ENCODE measurements at places on chromosomes 2 and 18.

GRCh38 chr18:49704334-49704733 lies 109.0 kb downstream of the ACAA2 start:
- no peak for DNase-seq

DNA sequence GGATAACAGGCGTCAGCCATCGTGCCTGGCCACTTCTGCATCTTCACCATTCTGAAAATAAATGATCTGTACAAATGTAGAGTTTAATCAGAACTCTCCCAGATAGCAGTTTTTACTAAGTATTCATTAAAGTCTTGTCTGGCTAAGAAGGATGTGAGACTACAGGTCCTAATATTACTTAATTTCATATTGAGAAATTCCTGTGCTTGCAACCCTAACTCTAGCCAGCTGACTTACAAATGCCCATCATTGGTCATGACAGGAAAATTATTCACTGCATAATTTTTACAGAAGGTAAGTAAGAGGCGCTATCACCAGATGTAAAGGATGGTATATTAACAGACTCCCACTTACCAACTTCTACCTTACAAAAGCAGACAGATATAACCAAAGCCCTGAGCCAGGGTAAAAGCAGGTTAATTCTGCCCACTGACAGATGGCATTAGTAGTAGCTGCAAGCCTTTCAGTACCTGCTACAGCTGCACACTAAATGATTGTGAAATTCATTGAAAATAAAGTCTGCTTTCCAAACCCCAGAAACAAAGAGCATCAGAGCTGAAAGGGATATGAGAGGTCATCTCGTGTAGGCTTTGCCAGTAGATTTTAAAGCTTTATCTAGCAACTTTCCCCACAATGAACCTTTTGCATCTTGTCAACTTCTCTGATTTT lies 271.3 kb upstream of the STON1 start:
- no peak for DNase-seq

GRCh38 chr2:19785447-19785846 lies 116.3 kb downstream of the TTC32 start:
- no peak for DNase-seq

GRCh38 chr18:67260841-67261240 lies 255.7 kb downstream of the DSEL start:
- no peak for DNase-seq

DNA sequence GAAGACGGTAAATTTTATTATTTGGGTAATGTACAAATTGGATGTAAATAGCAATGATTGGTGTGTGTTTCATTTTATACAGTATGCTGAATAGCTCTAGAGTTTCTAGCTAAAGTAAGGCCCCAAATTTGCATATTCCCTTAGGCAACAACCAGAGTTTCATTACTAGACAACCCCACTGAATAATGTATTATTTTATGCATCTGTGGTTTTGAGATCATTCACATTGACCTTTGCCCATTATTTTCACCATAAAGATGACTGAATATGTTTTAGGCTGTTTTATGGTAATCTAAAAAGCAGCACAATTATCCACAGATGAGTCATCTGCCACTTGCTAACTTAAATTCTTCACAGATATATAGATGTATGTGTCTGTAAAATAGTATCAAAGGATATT lies 44.5 kb upstream of the C2orf74 start:
- no peak for DNase-seq

DNA sequence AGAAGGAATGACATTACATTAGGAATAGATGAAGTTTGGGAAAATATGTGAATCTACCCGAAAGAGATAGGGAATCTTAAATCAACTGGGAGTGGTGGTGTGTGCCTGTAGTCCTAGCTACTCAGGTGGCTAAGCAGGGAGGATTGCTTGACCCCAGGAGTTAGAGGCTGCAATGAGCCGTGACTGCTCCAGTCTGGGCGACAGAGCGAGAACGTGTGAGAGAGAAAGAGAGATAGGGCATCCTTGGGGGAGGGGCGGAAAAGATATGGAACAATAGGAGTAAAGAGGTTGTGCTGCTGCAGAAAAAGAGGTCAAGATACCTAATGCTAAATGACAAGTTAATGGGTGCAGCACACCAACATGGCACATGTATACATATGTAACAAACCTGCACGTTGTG lies 47.1 kb upstream of the ADAM23 start:
- DNase-seq = no peak

GRCh38 chr2:238427435-238428162 lies 872 bp downstream of the ASB1 start:
- DNase-seq = no peak

GRCh38 chr18:62357079-62357719 lies 32.1 kb downstream of the TNFRSF11A start:
- no peak for DNase-seq

- DNase-seq = no peak
These were observed 71.7 kb upstream of the WDR75 start for GRCh38 chr2:189369566-189369965.

DNA sequence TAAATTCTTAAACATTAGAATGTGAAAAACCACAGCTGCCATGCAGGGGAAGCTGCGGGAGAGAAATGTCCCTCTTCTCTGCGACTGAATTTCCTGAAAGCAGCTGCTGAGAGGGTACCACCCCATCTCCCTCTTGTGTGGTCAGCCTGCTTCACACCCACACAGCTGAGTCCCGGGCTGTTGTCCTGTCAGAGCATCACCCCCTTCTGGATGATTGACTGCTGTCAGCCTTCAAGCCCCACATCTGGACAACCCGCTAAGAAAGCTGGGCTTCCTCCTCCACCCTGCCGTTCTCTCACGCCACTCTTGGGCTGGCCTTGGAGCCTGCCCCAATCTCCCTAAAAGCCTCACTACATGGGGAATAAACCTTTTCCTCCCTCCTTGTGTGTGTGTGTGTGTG lies 26.0 kb downstream of the SH3YL1 start:
- DNase-seq = no peak

- no peak for DNase-seq
These were observed 15.0 kb upstream of the KIF5C start for GRCh38 chr2:148860037-148860436.

DNA sequence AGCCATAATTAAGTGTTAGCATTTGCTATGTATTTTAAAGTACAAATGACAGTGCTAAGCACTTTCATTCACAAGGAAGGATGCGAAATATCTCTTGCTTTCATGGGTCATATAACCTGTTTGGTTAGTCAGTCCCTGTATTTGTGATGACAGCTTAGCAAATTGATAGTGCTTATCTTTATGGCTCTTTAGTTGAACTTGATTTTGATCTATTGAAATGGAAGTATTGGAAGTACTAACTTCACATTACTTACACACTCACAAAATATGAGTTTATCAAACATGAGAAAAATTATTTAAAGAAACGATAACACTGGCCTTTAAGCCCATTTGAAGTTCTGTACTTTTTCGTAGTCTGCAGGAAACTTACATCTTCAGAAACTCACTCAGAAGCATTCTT lies 97.4 kb upstream of the NEUROD1 start:
- DNase-seq = no peak

DNA sequence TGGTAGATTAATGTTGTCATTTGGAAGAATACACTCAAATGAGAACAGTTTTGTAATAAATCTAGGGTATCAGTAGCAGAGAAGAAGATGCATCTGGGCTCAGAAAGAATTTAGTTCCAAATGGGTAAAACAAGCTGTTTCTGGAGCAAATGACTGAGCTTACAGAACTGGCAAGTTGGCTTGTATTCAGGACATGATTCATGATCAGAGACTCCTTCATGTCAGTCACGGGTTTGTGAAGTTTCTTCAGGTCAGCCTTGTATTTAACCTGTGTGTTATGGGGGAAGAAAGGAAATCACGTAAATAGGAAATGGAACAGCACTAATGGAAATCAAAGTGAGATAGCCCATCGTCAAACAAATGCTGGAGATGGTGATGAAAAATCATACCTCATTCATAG lies 109.1 kb downstream of the RIF1 start:
- no peak for DNase-seq

DNA sequence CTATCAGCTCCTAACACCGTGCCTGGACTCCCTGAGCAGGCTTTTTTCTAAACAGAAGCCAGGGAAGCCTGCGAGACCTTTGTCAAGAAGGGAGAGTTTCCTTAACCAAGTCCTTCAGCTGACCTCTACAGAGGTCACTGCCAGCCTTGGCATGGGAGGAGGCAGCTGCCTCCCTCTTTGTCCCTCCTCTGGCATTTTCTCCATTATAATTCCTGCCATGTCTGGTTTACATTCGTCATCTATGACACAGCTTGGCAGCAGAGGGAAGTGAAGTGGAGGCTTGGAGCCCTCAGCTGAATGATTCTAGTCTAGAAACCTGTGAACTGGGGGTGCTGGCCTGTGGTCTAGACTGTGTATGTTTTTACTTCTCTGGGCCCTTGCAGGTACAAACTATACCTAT lies 22.5 kb downstream of the LIPG start:
- DNase-seq = no peak

GRCh38 chr2:141699573-141699972 lies 431.2 kb downstream of the LRP1B start:
- DNase-seq = no peak

GRCh38 chr2:227411990-227412350 lies 24.2 kb upstream of the SCYGR1 start:
- DNase-seq = no peak

DNA sequence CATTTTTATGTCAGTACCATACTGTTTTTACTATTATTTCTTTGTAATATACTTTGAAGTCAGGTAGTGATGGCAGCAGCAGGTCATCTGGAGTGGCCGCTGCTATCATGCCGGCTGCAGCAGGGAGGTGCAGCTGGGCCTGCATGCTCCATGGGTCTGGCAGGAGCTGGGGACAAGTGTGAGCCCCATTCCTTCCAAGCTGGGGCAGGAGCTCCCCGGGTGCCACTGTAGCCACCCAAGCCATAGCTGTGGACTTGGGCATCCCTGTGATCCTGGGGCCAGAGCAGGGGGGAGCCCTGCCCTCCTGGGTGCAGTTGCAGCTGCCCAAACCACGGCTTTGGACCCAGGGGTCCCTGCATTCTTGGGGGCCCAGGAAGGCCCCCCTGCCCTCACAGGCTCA lies 59.2 kb downstream of the CSRNP3 start:
- DNase-seq = no peak

DNA sequence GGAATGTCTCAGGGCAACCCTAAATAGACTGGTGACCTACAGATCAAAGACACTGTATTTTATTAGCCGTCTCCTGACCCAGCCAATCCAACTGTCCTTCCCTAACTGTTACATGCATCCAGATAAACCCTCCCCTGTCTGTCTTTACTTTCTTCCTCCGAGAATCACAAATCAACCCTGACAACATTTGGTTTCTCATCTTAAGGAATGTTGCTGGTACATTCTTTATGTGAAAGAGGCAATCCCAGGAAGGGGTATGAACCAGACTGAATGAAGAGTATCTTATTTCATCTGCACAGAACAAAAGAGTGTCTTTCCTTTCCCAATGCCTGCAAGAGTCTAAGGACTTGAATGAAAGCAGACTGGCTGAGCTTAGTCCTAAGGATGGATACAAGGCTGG lies 113.9 kb upstream of the LTBP1 start:
- DNase-seq = no peak

- no peak for DNase-seq
These were observed 14.4 kb upstream of the SNED1 start for GRCh38 chr2:240983996-240984498.

DNA sequence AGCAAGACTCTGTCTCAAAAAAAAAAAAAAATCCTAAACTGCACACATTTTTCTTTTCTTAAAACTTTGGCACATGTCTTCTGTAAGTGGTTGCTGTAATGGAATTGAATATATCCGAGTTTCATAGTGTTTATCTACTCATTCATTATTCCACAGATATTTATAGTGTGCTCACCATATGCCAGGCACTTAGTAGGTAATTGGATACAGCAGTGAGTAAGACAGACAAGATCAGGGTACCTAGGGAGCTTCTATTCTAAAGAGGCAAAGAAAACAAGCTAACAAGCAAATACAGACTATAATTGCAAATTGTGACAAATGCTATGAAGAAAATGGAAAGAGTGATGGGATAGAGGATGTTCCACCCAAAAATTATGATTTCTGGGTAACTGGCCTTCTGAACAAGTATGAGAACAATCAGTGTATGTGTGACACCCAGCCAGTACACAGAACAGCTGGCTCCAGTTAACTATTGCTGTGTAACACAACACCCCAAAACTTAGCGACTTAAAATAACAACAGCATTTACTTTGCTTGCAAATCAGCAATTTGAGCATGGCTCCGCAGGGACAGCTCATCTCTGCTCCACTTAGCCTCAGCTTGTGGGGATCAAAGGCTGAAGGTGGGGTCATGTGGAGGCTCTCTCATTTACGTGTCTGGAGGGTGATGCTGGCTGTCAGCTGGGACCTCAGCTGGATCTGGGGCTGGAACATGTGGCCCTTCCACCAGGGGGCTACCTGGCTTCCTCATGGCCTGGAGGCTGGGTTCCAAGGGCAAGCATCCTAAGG lies 224.9 kb downstream of the INSIG2 start:
- no peak for DNase-seq

- no peak for DNase-seq
These were observed 24.9 kb upstream of the RAB10 start for GRCh38 chr2:26008851-26009566.

- no peak for DNase-seq
These were observed 200.6 kb downstream of the PPP1R1C start for GRCh38 chr2:182186132-182186735.

DNA sequence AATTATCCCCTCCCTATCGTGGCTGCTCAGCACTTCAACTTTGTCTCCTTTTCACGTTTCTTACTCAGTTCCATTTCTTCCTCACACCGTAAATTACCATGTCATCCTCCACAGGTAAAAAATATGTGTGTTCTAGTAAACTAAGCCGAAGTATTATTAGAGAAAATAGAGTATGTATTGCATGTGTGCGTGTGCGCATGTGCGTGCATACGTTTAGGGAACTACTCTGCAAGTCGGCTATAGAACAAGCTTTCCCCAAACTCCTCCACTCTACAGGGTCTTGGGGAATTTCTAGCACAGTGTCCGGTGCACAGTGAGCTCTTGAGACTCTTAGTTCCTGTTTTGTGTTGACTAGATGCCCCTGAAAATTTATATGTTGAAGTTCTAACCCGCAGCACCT lies 9.1 kb upstream of the RAX start:
- no peak for DNase-seq

DNA sequence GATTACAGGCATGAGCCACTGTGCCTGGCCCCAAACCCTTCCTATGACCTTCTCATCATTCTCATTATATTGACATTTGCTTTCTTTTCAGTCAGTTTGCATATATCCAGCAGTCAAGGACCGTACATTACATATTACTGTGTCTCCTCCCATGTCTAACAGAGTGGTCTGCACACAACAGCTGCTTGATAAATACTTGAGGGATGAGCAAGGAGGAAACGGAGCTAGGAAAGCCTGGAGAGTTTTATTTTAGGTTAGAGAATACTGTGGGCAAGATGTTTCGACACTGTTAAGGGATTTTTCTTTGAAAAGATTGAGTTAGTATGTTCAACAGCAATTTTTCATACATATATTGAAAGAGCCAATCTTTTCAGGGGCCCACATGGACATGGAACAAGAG lies 76.2 kb upstream of the CHRNA1 start:
- no peak for DNase-seq

GRCh38 chr18:59561612-59562011 lies 135.6 kb downstream of the CCBE1 start:
- no peak for DNase-seq

Data from stimulated activated CD4-positive, alpha-beta T cell treated with anti-CD3 and anti-CD28 coated beads, Interleukin-1b, Interleukin-23, amount 100 ng/mL, for 1 hour (primary cell).